ENCODE measurements at places on chromosomes 7 and 10. TPM values are rescaled to one million over a fixed set of nuclear protein-coding genes. Genes with fewer than 3 reads are reported as not detected.

DNA sequence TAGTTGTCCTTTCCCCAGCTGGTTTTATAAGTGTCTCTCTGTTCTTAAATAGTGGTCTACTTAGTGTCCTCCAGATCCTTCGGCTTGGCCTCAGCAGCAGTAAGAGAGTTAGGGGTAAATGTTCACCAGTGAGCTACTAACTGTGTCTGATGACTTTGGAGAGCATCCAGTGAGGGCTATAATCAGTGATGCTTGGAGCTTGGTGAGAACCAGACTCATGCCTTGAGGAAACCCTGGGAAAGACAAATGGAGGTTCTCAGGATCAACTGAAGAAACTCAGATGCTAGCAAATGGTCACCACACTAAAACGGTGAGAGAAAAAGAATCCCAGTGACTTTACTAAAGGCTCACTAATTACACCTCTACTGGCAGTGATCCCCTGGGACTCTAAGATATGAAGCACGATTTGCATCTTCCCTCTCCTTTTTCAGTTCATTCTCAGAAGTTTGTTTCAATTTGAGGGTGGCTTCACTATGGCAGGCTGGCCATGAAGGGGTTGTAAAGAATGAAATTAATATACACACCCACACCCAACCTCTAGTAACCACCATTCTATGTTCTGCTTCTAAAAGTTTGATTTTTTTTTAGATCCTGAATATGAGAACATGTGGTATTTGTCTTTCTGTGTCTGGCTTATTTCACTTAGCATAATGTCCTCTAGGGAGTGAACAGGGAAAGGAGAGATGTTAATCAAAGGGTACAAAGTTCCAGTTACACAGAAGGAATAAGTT, 177.9 kb downstream of the PDE1C start:
- no peak for DNase-seq

- DNase-seq, result peak; percentile 26
Observed at GRCh38 chr10:76036111-76036940, 604.9 kb downstream of the LRMDA start.

DNA sequence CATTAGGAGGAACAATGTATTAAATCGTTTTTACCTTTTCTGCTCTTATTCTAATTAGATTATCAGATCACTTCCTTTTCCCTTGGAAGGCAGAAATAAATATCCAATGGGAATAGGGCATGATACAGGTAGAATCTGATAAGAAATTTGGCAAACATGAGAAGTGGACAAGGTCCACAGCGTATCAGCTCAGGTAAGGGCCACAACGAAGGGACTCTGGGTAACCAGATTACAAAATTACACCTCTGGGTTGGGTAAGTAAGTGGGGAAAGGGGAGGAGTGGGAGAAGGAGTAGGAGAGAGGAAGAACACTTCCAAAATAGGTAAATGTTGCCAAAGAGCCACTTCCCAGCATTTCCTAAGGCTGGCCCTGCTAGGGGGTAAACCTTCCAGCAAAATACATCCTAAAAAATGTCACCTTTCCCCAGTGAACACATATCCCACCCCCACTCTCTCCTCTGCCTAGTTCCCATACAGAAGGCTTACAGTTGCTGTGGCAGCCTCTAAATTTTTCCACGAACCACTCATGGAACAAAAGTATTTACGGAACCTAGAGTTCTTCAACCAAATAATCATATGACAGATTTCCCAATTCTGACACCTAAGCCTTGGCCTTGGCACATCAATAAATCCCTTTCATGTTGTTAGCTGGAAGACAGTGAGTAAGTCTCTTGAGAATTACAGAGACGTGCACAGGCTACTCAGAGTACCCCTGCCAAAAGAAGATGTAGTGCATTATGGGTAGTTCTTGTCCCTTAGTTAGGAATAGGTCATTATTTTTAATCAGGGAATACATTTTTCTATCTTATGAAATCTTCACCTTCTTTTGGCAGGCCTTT, 51.5 kb upstream of the DLX6 start:
- no peak for DNase-seq

- no peak for DNase-seq
Observed at GRCh38 chr7:34034728-34035127, 129.4 kb downstream of the BMPER start.

LRRC18 gene
- total RNA-seq, result not detected

LRIT1 gene
- not detected for total RNA-seq
